ENCODE measurements at places on chromosomes 3 and 15. TPM values are rescaled to one million over a fixed set of nuclear protein-coding genes. Genes with fewer than 3 reads are reported as not detected.

EPHB1 gene
- 11.0 TPM for total RNA-seq

DNA sequence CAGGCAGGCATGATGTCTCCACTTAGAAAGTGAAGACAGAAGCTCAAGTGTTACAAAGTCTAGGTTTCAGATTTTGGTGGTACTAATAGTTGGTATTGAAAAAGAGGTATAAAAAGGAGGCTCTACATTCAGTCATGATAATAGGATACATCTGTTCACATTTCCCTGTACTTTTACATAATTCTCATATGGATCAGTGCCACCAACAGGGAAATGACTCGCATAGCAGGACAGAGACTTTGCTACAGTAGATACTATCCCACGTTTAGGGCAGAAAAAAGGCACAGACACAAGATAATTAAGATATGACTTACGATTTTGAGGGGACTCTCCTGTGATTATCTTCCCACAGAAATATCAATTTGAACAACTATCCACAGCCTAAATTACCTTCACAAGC, 1062.9 kb upstream of the EPHA6 start:
- DNase-seq: no peak

LDHAL6B gene
- not detected for total RNA-seq

DNA sequence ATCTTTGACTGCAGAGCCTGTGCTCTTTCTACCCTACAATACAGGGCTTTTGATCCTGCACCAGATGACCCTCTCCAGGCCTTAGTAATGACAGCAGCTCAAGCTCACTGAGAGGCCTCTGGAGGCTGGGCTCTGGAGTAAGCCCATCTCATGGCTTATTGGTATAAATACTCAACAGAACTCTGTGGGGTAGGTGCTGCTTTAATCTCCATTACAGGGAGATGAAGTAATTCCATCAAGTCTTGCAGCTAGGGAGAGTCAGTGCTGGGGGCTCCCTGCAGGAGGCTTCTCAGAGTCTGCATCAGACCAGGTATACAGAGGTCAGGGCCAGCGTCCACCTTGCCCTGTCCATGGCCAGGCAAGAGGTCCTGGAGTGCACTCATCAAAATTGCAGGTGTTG, 89.2 kb upstream of the SLC6A11 start:
- no peak for DNase-seq

- no peak for DNase-seq
Observed at GRCh38 chr3:42705058-42705767, 2.6 kb upstream of the HHATL start.

GRCh38 chr3:181823716-181824115, 112.0 kb downstream of the SOX2 start:
- DNase-seq: no peak

- no peak for DNase-seq
Observed at GRCh38 chr15:71455107-71455506, 339.8 kb downstream of the THSD4 start.

LCTL gene
- total RNA-seq: not detected

DNA sequence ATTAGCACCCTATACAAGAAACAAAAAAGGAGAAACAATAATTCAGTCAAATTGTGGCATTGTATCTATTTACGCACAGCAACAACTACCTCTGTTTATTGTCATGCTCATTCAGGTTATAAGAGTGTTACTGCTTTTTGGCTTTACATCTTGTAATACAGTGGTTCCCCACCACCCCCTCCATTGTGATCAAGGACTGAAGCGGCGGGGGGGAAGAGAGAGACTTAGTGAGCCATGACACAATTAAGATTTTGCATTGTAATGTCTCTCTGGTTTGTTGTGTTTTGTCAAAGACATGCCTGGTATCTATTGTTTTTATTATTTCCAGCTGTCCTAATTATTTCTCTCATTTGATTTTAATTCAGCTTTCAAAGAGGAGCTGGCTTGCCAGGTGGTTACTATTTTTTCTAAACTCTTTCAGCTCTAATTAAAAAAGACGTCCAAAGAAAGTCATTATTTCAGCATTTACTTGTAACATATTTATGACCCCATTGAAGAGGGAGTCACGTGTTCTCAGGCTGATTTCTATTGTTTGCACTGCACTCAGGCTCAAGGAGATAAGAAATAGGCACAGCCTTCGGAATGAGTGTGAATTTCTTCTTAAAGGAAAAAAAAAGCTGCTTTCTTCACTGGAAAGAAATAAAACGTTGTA, 234.4 kb upstream of the TBL1XR1 start:
- DNase-seq: no peak

GTF2E1 gene
- 36.6 TPM for total RNA-seq

DNAH1 gene
- total RNA-seq: 3.2 TPM

- DNase-seq: no peak
Observed at GRCh38 chr3:167976516-167977361, 119.0 kb downstream of the GOLIM4 start.

DNA sequence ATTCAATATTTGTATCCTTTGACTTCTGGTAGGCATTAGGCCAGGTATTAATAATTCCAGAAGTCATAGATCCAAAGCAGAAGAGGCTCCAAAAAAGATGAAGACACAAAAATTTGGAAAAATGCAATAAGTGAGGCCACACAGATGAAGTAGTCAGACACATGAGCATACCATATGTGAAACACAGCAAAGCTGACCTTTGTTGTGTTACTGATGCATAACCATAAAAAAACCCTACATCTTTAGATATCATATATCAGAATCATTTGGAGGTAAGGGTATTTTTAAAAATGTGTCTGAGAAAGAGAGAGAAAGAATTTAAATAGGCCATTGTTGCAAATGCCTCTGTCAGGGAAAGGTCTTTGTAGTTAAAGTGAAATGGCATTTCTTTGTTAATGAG, 314.9 kb downstream of the SLC9A9 start:
- DNase-seq: no peak

- no peak for DNase-seq
Observed at GRCh38 chr3:162138509-162138908, 641.9 kb downstream of the OTOL1 start.

- no peak for DNase-seq
Observed at GRCh38 chr3:165523801-165524200, 313.4 kb downstream of the BCHE start.

DNA sequence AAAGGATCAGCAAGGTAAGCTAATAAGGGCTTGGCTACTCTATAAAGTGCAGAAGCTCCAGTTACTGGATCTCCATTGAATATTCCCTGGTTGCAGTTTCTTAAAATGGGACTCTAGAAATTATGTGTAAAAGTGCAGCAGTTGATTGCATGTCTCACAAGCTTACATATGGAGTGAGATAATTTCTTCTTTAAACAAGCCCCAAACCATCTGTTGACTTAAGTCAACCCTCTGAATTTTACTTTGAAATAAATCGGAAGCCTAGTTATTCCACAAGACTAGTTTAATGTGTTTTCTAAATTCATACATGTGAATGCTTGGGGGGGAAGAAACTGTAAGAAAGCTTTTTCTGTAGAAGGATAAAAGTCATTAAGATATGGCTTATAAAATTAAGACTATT, 664.2 kb downstream of the NLGN1 start:
- no peak for DNase-seq

GRCh38 chr3:43696881-43697280, 6.1 kb downstream of the ABHD5 start:
- DNase-seq: no peak

CELF6 gene
- total RNA-seq: 1.5 TPM

DNA sequence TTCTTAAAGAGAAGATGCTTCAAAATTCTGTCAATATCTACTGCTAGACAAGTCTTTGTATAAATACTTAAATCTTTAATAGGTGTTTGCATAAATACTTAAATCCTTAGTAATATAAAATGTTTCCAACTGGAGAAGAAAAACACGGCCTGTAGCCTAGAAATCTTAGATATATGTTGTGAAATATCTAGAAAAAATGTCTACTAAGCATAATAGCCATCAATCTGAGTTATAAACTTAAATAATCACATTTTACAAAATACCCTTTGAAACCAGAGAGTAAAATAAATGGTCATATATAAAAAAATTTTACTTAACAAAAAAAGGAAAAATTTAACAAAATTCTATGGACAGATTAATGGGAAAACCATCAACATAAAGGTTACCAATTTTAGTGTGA, 73.9 kb downstream of the PLOD2 start:
- DNase-seq: no peak

DNA sequence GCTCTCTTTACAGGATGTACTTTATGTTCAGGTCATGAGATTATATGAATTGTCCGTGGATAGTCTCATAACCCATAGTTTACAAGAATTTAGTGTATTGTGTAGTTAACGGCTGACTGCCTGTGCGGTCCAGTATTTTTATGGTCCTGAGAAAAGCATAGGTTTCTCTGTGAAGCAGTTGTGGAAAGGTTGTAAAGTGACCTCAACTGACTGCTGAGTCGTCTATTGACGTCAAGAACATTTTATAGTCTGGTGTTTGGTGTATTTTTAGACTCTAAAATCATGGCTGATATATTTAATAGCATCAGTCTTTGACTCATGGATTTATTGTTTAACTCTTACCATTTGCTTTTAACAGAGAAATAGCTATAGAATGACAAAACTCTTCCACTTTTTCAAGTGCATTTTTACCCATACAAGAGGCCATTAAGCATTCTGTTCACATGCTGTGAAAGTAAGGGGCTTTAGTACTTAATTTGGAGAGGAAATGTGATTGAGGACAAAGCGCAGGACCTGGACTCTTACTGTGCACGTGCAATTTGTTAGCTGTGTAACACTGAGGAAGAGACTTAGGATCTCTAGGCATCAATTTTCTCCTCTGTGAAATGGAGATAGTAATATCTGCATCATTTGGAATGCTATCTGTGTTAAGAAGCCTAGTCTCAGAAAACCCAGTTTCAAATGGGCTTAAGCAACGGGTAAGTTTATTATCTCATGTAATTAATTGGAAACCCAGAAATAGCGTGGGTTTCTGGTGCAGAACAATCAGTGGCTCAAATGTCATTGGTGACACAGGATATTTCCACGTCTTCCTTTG, 240.8 kb downstream of the NFKBIZ start:
- DNase-seq: no peak

- peak; percentile 51 for DNase-seq
Observed at GRCh38 chr3:15405448-15406050, 21.8 kb downstream of the METTL6 start.
